ENCODE measurements at places on chromosomes 4 and X.

DNA sequence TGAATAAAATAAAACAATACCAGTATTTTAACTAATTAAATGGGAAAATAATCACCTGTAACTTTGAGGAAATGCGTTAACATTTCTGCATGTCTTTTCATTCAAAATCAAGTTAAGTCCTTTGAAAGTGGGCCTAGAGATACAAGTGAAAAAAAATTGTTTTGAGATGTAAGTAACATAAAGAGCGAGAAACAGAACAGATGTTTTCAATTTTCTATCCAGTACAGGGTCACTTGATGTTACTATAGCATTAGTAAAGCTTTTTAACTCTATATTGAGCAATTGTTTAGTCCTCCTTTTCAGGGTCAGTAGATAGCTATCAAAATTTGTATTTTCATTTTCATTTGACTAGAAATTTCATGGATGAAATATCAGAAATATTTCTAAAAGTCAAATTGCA, 761.4 kb downstream of the CCSER1 start:
- DNase-seq = no peak

- DNase-seq = no peak
These were observed 856 bp downstream of the SAT1 start for GRCh38 chrX:23783589-23784469.

DNA sequence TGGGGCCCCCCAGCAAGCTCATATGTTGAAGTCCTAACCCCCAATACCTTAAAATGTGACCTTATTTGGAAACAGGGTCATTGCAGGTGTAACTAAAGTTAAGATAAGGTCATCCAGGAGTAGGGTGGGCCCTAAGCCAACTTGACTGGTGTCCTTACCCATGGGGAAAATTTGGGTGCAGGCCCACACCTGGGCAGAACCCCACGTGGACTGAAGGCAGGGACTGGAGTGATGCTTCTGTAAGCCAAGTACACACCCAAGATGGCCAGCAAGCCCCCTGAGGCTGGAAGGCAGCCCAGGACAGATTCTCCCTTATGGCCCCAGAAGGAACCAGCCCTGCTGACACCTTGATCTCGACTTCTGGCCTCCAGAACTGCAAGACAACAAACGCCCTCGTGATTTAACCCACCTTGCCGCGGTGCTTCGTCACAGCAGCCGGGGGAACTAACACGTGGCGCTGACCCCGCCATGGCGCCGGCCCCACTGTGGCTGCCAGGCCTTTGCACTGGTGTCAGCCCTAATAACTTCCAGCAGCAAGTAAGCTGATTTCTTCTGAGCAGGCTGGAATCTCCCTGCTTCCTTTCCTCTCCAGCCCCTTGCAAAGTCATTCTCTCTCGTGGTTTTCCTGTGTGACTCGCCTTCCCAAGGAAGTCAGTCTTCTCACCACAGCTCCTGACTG, 23.2 kb upstream of the MXD4 start:
- no peak for DNase-seq

DNA sequence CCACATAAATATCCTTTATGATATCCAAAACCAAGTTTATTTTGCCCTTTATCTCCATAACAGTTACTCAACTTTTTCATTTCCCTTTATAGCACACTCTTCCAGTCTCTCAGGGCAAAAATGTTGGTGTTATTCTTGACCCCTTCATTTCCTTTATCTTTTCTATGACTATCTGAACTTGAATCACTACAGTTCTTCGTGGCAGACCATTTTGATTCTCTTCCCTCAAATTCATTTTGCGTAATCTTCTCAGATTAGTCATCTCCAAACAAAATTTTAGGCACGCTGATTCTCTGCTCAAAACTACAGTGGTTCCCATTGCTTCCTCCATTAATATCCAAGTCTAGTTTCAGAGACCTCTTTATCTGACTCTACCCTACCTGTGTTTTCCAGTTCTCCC, 26.1 kb downstream of the RUFY3 start:
- DNase-seq = no peak

DNA sequence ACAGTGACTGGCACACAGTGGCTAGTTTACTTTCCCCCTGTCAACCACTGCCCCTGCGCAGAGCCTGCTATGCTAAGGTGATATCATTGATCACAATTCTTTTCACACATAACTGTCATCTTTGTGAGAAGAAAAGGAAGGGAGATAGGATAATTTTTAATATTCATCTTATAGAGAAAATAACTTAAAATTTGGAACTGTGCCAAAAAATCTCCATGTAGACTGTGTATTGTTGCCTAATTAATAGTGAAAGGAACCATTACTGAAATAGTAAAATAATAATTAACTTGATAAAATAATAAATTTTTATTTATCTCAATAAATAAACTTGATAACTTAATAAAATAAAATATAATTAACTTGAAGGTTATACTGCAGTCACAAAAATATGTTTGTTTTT, 1069.4 kb downstream of the C4orf33 start:
- DNase-seq = no peak

DNA sequence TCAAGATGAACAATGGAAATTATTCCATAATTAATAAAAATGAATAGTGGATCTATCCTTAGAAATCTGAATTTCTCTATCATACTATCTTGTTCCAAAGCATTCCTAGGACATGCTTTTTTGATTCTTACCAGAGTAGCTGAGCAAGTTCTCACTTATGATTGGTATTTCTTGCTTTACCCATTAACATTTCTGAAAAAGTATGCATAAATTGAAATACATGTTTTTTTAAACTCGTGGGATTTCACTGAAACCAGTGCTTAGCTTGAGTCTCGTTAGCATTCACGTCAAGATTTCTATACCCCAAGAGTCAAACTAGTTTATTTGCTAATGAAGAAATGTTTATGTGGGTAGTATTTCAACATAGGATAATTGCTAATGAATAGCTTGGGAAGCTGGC, 89.0 kb downstream of the ELOVL6 start:
- no peak for DNase-seq

DNA sequence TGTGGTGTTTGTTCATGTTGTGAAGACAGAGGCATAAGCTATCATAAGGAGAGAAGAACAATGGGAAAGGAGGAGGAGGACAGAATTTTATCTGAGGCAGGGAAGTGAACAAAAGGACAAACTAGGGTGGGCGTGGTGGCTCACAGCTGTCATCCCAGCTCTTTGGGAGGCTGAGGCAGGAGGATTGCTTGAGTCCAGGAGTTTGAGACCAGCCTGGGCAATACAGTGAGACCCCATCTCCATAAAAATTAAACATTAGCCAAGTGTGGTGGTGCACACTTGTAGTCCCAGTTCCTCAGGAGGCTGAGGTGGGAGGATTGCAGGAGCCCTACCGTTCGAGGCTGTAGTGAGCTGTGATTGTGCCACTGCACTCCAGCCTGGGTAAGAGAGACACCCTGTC, 49.9 kb downstream of the TMEM154 start:
- no peak for DNase-seq

DNA sequence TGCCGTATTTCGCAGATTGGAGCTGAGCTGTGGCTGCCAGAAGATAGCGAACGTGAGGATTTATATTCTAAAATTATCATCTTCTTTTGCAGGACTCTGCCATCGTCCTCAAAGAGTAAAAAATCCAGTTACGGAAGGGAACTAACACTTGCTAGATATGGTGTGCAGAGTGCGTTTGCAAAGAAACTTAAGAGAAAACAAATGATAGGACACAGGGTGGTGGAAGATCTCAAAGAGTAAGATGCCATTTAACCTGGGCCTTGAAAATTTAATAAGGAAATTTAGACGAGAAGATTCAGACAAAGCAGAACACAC, 566 bp downstream of the LARP7 start:
- DNase-seq = no peak

DNA sequence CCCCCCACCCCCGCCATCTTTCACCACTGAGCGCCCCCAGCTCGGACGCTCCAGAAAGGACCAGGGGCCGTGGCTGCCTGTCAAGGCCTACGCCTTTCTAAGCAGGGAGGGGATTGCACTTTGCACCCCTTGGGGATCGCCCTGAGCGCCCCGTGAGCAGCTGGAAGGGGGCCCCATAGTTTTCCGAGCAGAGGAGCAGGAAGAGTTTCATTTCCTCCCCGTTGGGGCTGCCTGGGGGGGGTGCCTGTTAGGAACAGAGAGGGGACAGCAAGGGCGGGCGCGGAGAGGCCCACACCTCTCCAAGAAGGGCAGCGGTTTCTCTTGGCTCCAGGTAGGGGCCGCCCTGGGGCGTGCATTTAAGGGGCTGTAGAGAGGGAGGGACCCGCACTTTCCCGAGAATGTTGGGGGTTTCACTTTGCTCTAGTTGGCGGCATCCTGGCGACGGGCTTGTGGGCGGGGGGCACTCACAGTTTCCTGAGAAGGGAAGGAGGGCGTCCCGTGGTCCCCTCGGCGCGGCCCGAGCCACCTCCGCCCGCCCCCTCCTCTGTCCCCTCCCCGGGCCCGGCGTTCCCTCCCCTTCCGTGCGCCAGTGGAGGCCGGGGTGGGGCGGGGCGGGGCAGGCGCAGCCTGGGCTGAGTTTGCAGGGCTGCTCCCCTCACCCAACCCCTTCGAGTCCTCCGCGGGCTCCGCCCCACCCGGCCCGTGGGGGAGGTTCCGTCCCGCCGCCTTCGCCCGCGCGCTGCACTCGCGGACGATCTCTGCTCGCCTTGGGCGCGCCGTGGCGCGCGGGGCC, 82.3 kb upstream of the CD99 start:
- no peak for DNase-seq

DNA sequence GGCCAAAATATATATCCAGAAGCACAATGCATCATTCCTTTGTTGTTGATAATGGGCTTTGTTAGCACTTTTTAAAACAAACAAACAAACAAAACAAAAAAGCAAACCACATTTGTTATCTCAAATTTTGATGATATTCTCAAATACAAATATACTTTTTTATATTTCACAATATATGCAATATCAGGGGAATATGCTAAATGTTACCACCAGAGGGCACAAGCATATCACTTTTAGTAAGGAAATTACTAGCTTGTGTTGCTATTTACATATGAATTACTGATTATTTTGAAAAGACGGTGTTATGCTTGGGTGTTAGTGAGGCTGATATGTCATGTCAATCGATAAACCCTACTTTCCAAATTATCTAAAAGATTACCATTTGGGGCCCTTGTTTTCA, 29.1 kb downstream of the RIPPLY1 start:
- DNase-seq = no peak

GRCh38 chrX:40303256-40304077, 205.7 kb upstream of the BCOR start:
- DNase-seq = no peak

DNA sequence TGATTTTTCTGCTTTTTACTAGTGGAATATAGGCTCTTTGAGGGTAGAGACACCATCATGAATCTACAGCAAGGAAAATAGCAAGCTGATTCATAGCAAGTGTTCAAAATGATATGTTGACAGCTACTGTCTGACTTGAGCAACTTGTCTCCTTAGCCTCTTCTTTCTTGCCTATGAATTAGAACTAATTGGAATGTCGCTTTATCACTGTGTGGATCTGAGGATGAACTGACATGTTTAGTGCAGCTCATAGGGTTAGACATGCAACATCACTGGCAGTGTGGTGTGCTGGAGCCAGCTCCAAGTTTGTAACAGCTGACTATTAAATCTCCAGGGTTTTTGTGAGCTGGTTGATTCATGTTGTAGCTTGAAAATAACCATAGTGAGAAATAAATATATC, 1068.4 kb downstream of the PCDH18 start:
- DNase-seq = no peak

GRCh38 chrX:97740886-97741285, 857.2 kb downstream of the RPA4 start:
- DNase-seq = no peak

GRCh38 chr4:85818700-85819099, 343.8 kb downstream of the ARHGAP24 start:
- no peak for DNase-seq

GRCh38 chr4:26862381-26862915, 1.8 kb downstream of the STIM2 start:
- no peak for DNase-seq

- DNase-seq = no peak
These were observed 195.2 kb upstream of the C1QTNF7 start for GRCh38 chr4:15232366-15233263.

- no peak for DNase-seq
These were observed 692.3 kb upstream of the HS3ST1 start for GRCh38 chr4:12120968-12121367.

DNA sequence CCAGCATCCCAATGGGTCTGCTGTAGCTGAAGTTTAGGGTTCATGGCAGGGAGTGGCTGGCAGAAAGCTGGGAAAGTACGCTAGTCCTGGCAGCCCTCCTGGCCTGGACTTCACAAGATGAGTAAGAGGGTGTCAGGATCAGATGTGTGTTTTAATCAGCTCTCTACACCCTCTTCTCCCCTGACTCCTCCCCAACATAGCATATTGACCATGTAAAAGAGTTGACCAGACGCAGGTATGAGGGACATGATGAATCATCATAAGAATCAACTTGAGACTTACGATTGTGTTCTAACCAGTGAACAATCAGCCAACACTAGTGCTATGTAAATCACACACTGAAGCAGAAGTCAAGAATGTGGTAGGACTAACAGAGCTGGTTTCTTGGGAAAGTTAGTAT, 5.3 kb downstream of the SOWAHB start:
- no peak for DNase-seq

DNA sequence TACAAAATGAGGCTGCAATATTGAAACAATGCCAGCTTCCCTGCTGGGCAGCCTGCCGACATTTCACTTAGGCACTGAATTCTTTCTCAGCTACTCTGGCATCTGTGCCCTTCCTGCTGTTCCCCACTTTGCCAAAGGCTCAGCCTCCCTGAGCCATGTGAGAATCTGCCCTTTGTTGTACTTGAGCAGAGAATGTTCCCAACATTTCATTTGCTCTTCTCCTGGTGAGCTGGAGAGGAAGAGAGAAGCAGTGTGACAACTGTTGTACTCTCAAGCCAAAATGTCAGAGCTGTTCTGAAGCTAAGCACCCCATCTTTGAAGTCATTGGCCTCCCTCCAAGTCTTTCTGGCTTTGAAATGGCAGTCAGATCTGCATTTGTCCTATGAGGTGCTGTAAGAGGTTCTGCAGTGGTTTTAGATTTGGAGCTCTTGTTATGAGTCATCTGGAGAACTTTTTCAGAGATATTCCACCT, 32.5 kb downstream of the LANCL3 start:
- DNase-seq = no peak

- DNase-seq = no peak
These were observed 58.7 kb downstream of the RWDD4 start for GRCh38 chr4:183600189-183600685.

DNA sequence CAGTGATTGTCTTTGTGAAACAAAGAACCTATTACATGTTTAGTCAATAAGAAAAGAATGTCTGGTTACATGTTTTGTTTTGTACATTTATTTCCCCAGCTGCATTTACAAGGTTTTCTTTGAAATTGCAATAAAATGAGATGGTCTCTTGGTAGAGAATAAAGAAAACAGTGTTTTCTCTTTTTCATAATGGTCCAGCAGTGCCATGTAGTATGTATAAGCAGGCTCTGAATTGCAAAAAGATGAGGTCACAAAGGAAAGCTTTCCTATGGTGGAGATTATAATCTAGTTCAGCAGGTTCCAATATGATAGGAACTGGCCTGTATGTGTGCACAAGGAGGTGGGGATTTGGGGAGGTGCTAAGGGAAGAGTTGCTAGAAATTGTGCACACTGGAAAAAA, 1417.3 kb downstream of the STIM2 start:
- no peak for DNase-seq

- no peak for DNase-seq
These were observed 32.0 kb downstream of the DYNLT3 start for GRCh38 chrX:37815366-37815765.

GRCh38 chr4:7915875-7916242, 23.8 kb downstream of the AFAP1 start:
- DNase-seq = no peak

GRCh38 chr4:184262901-184263300, 45.2 kb upstream of the ENPP6 start:
- no peak for DNase-seq

All from hypothalamus (tissue), 51 donors.